Activated naive CD8-positive, alpha-beta T cell treated with anti-CD3 and anti-CD28 coated beads, Interleukin-2, amount 50 U/mL, for 24 hours (primary cell): ENCODE measurements at places on chromosomes 1 and 21.

DNA sequence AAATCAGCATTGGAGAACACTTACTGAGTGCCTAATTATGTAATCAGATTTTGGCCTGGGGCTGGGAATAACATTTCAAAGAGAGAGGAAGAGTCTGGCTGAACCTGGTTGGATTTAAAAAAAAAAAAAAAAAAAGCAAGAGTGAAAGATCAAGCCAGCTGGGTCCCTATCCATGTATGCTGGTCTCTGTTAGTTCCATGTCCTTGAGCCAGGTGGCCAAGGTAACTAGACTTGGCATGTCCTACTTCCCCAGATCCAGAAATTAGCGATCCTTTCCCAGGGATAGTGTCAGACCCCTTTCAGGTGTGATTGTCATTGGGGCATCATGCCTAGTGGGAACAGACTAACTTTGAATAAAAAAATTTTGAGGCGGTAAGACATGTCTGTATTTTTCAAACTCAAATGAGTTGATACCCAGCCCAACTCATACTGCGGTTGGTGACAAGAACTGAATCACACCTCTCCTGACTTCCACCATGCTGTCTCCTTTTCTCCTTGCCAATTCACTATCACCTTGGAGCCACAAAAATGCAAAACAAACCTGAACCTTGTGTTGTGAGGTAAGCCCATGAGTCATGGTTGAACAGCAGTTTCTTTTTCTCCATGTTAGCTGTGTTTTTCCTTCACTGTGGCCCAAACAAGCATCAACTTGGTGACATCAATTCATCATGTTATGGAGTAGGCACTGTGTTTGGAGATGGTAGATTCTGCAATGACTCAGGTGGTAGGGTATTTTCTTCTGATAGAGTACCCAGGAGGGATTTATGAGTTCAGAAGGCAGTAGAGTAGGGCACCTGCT, 24.5 kb upstream of the PPP2R5A start:
- DNase-seq: no peak

DNA sequence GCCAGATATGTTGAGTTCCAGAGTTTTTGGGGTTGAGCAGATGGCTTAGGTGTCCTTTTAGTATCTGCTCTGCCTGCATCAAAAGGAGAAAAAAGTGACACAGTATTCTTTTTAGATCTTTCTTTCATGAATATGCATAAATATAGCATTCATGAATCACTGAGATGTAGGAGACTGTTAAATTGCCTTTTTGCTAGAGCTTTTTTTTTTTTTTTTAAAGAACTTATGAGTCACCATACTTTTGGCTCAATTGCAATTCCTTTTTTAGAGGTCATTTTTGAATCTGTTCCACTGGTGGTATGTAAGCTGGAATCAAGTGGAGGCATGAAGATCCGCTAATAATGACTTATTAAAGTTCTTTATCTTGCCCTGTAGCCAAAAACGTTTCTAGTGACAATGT, 480.9 kb upstream of the ZRANB2 start:
- no peak for DNase-seq

GRCh38 chr1:109298666-109299557, 7.9 kb downstream of the MYBPHL start:
- DNase-seq: peak; percentile 18

- peak; percentile 72 for DNase-seq
These were observed 17.2 kb downstream of the SYT2 start for GRCh38 chr1:202692959-202693555.

DNA sequence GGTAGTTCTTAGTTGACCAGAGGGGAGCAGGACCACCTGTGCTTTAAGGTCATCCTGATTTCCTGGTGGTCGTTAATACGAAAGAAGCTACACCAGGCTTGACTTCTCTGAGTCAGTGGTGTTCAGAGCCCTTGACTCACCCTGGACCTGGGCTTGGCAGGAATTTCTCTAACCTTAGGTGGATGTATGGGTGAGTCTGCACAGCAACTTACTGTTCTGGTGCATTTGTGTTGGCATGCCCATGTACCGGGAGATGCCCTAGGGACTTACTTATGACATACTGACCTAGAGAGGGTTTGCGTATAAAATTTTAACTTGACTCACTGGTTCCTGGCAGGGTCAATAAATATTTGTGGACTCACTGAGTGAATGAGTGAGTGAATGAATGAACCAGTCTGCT, 304.6 kb downstream of the DISC1 start:
- no peak for DNase-seq
